ENCODE measurements at places on chromosomes 3 and 15. TPM values are rescaled to one million over a fixed set of nuclear protein-coding genes. Genes with fewer than 3 reads are reported as not detected.

The GP5 gene
- 1.4 TPM for total RNA-seq

The SECISBP2L gene
- 40.2 TPM for total RNA-seq

The TBCCD1 gene
- total RNA-seq, result 7.8 TPM

The KLF15 gene
- total RNA-seq, result 0.16 TPM

The NR1I2 gene
- total RNA-seq, result 0.43 TPM

The PRR20G gene
- not detected for total RNA-seq

The GRAMD1C gene
- 0.56 TPM for total RNA-seq

The ALDH1A3 gene
- total RNA-seq, result not detected

The SLC28A1 gene
- not detected for total RNA-seq

The GOLGA8J gene
- total RNA-seq, result not detected

The APPL1 gene
- total RNA-seq, result 38.0 TPM

The ARHGAP11A gene
- 106 TPM for total RNA-seq

The FEZF2 gene
- not detected for total RNA-seq

The MINDY2 gene
- 33.0 TPM for total RNA-seq

- no peak overlapping the region for H3K27ac ChIP-seq
- no peak for ATAC-seq
- no peak overlapping the region for H3K4me3 ChIP-seq
- H3K36me3 ChIP-seq, result no peaks in the 10 kb centered on the region
- no peaks in the 10 kb centered on the region for H3K4me1 ChIP-seq
These were observed 19.8 kb upstream of the ACOX2 start for GRCh38 chr3:58556761-58557221.

- no peak overlapping the region for H3K27ac ChIP-seq
- ATAC-seq, result no peak
- no peaks in the 10 kb centered on the region for H3K4me1 ChIP-seq
- H3K36me3 ChIP-seq, result no peaks in the 10 kb centered on the region
- no peak overlapping the region for H3K4me3 ChIP-seq
These were observed 71.4 kb upstream of the PCSK6 start for GRCh38 chr15:101560722-101561583.

GRCh38 chr3:195918176-195918575, 9.8 kb upstream of the TNK2 start:
- H3K27me3 ChIP-seq, result peaks cover 4% of the 10 kb centered on the region
- H3K27ac ChIP-seq, result no peak overlapping the region
- peaks cover 9% of the 10 kb centered on the region for H3K4me1 ChIP-seq
- no peak for ATAC-seq
- H3K4me3 ChIP-seq, result no peak overlapping the region

- H3K36me3 ChIP-seq, result no peaks in the 10 kb centered on the region
- H3K4me1 ChIP-seq, result no peaks in the 10 kb centered on the region
These were observed 52.2 kb upstream of the STXBP5L start for GRCh38 chr3:120855665-120856437.

DNA sequence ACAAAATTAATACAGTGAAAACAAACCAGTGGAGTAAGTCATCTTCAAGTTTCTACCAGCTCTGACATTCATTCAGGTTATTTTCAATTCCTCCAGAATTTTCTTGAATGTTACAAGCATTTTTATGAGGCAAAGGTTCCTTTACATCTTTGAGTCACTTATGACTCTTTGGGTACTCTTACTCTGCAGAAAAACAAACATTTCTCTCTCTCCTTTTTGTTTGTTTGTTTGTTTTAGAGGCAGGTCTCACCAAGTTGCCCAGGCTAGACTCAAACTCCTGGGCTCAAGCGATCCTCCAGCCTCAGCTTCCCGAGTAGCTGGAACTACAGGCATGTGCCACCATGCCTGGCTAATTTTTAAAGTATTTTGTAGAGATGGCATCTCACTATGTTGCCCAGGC, 233.5 kb downstream of the ADAMTSL3 start:
- ATAC-seq, result no peak
- H3K27me3 ChIP-seq, result peaks cover 18% of the 10 kb centered on the region
- no peak overlapping the region for H3K27ac ChIP-seq
- no peaks in the 10 kb centered on the region for H3K36me3 ChIP-seq
- H3K4me1 ChIP-seq, result no peaks in the 10 kb centered on the region
- H3K4me3 ChIP-seq, result no peak overlapping the region

DNA sequence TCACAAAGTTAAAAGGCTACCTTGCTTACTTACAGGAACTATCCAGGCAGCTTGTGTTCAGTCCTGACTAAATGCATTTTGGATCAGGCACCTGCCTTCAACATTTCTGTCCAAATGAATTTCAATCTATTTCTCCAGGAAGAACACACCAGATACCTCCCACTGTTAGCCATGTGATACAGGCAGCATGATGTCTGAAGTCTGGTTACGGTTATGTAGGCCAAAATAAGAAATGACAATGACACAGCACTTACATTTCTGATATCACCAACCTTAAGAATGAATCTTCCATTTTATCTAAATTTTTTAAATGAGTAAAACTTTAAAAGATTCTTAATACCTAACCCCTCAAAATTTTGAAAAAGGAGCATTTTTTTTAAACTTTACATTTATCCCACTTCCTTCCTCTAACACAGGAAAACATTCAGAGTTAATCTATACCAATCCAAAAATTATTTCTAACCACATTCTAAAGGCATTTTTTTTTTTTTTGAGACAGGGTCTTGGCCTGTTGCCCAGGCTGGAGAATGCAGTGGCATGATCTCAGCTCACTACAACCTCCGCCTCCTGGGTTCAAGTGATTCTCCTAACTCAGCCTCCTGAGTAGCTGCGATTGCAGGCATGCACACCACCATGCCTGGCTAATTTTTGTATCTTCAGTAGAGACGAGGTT, at the start of gene MAP4:
Gene MAP4 (minus strand): TSS at position 116 of the 673 bp plus-strand sequence. CDS start 17,556 bp downstream, outside the sequence.
- no peaks in the 10 kb centered on the region for H3K36me3 ChIP-seq
- peak within 1 kb of the TSS; percentile 55 for H3K27ac ChIP-seq
- H3K4me3 ChIP-seq, result peak within 1 kb of the TSS; percentile 30
- ATAC-seq, result peak; percentile 42
- H3K4me1 ChIP-seq, result peaks cover 34% of the 10 kb centered on the region

- no peak for ATAC-seq
- peaks cover 3% of the 10 kb centered on the region for H3K27me3 ChIP-seq
- no peaks in the 10 kb centered on the region for H3K4me1 ChIP-seq
- H3K27ac ChIP-seq, result no peak overlapping the region
- no peak overlapping the region for H3K4me3 ChIP-seq
These were observed 43.8 kb upstream of the RAB6B start for GRCh38 chr3:133939463-133939835.

DNA sequence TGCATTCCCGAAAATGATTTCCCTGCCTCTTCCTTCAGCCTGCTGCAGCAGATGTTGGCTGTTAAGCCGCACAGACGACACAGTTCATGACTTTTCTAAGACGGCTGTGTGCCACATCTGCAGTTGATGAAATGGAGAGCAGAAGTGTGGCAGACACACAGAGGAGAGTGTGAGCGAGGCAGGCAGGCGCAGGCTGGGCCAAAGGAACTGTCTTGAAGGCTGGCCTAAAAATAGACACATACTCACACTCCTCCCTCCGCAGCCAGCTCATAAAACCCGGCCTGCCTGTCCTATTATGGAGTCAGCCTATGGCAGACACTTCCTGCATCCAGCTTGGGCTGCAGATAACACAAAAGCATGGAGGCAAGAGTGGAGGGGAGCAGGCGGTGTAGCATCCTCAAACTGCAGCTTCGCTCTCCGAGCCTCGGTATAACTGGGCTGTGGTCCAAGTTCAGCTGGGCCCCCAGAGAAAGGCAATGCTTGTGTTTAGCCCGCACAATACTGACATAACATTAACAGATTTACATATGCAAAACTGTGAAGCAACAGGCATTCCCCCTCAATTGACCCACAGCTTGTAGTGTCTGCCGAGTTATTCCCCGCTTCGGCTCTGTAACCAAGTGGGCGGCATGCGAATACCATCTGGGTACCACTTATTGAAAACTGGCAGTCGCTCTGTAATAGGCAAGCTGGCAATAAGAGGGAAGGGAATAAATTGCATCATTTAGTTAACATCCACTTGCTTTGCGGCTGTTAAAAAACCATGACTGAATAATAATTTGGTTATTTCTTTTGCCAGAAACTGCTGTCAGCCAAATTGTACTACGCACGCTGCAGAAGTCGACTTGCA, 40.8 kb downstream of the FOXP1 start:
- no peak overlapping the region for H3K27ac ChIP-seq
- no peak for ATAC-seq
- H3K36me3 ChIP-seq, result no peaks in the 10 kb centered on the region
- peaks cover 3% of the 10 kb centered on the region for H3K4me1 ChIP-seq

DNA sequence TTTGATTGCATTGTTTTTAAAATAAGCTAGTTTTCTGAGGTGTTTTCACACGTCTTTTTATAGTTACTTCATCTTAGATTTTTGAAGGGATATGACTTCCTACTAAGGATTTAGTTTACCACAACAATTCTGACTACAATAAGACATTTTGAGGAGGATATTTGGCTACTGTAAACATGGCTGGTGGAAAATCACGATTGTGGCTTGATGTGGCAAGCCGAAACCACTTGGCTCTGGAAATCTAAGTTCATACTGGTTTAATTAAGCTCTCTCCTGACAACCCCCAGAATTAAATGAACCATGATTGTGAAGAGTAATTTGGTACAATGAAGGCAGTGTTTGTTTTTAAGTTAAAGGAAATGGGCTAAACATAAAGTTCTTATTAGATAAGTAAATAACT, 30.8 kb downstream of the ST3GAL6 start:
- H3K27ac ChIP-seq, result no peak overlapping the region
- H3K27me3 ChIP-seq, result peaks cover 12% of the 10 kb centered on the region
- no peak overlapping the region for H3K4me3 ChIP-seq
- H3K36me3 ChIP-seq, result no peaks in the 10 kb centered on the region

GRCh38 chr3:160981217-160981938, 123.8 kb downstream of the B3GALNT1 start:
- no peaks in the 10 kb centered on the region for H3K36me3 ChIP-seq
- H3K27ac ChIP-seq, result peak overlapping the region; percentile 68
- H3K27me3 ChIP-seq, result no peaks in the 10 kb centered on the region
- H3K4me1 ChIP-seq, result peaks cover 5% of the 10 kb centered on the region

- H3K4me3 ChIP-seq, result no peak overlapping the region
- no peaks in the 10 kb centered on the region for H3K4me1 ChIP-seq
- no peaks in the 10 kb centered on the region for H3K27me3 ChIP-seq
- no peak overlapping the region for H3K27ac ChIP-seq
- no peaks in the 10 kb centered on the region for H3K36me3 ChIP-seq
- ATAC-seq, result no peak
These were observed 256.5 kb downstream of the SHQ1 start for GRCh38 chr3:72591522-72592421.

DNA sequence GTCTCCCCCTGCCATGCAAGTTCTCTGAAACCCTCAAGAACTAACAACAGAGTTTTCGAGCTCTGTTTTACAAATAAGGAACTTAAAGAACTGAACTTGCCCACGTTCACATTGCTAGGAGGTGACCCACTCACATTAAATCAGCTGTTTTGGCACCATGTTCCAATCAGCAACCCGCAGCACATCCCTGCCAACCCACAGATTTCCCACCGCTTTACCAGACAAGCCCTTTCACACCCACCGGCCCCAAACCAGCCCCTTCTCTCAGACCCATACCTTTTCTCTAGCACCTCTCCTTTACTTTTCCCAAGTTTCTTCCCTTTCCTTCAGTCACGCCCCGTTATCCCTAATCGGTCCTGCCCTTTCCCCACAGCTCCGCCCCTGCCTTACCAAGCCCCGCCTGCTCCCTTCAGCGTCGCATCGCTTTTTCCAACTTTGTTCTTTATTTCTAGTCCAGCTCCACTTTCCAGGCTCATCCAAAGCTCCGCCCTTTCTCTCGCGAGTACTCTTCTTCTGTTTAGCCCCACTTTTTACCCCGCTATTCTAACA, 804 bp upstream of the BRPF1 start:
- H3K36me3 ChIP-seq, result peaks cover 35% of the 10 kb centered on the region
- H3K27ac ChIP-seq, result peak overlapping the region; percentile 87
- no peaks in the 10 kb centered on the region for H3K27me3 ChIP-seq
- H3K4me3 ChIP-seq, result peak overlapping the region; percentile 95
- ATAC-seq, result peak; percentile 62

DNA sequence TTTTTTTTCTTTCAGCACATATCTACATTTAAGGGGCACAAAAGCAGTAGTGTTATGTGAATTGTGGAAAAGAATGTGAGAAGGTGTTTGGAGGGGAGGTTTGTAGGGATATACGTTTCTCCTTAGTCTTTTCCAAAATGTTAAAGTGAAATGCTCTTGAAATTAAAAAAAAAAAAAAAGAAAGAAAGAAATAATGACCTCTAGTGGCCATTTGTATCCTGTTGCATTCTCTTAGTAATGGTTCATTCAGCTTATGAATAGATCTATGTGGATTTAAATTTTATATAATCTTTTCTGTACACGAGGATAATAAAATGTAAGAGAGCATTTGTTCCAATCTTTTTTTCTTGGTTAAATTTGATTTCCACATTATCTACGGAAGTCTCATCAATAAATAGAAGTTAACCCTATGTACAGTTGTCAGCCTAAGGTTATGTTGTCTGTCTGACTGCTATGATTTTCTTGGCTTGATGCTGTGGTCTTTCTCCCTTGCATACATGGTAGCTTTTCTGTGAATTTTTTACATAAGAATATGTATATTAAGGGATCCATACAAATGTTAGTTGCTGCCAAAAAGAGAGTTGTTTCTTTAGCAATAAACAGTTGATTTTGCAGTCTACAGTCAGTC, 1.7 kb downstream of the P2RY13 start:
- H3K27ac ChIP-seq, result no peak overlapping the region
- H3K36me3 ChIP-seq, result no peaks in the 10 kb centered on the region
- H3K4me1 ChIP-seq, result peaks cover 8% of the 10 kb centered on the region
- peaks cover 23% of the 10 kb centered on the region for H3K27me3 ChIP-seq
- H3K4me3 ChIP-seq, result peak overlapping the region; percentile 59

DNA sequence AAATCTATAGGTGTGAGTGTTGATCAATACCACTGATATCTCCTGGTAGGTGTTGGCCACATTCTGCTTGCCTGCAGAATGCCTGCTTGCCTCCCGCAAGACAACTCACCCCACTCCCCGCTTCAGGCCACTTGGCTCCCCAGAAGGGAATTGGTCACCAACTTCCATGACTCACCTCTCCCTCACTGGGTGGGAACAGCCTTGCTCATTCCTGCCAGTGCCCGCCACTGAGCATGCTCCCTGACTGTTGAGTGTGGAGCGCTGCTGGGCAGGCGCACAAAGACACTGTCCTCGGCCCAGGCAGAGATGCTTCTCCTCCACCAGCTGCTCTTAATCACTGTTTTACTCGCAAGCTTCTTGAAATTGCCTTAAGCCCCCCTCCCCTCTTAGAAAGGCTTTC, 57.3 kb upstream of the PPP2R3A start:
- H3K4me3 ChIP-seq, result no peak overlapping the region
- no peaks in the 10 kb centered on the region for H3K4me1 ChIP-seq
- H3K27me3 ChIP-seq, result peaks cover 9% of the 10 kb centered on the region
- no peak for ATAC-seq
- H3K27ac ChIP-seq, result no peak overlapping the region
- H3K36me3 ChIP-seq, result no peaks in the 10 kb centered on the region

GRCh38 chr3:73637042-73637441, 12.3 kb upstream of the PDZRN3 start:
- H3K4me3 ChIP-seq, result no peak overlapping the region
- ATAC-seq, result no peak
- H3K27me3 ChIP-seq, result no peaks in the 10 kb centered on the region

DNA sequence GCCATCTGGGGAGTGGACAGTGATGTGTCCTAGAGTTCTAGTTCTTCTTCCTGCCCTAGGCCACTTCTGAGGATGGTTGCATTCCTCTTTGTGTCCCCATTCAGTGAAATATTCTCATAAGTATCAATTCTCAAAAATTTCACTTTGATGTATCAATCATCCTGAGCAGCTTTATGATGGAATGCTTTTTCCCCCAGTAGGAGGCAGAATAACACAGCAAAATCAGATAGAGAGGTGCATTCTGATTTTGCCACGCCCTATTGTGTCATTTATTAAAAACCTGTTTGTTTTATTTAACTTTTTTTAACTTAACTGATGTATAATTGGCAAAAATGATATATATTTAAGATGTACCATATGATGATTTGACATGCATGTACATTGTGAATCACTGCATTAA, 656.0 kb upstream of the GRM7 start:
- H3K4me1 ChIP-seq, result no peaks in the 10 kb centered on the region
- H3K4me3 ChIP-seq, result no peak overlapping the region
- H3K36me3 ChIP-seq, result no peaks in the 10 kb centered on the region
- no peak overlapping the region for H3K27ac ChIP-seq
- ATAC-seq, result no peak

All from activated T-helper 17 cell treated with anti-CD3 and anti-CD28 coated beads, Interleukin-2, amount 50 U/mL, for 72 hours (primary cell).